ENCODE measurements at places on chromosomes 11 and 22.

GRCh38 chr22:50734986-50735738, 2.8 kb upstream of the ACR start:
- no peak for DNase-seq

DNA sequence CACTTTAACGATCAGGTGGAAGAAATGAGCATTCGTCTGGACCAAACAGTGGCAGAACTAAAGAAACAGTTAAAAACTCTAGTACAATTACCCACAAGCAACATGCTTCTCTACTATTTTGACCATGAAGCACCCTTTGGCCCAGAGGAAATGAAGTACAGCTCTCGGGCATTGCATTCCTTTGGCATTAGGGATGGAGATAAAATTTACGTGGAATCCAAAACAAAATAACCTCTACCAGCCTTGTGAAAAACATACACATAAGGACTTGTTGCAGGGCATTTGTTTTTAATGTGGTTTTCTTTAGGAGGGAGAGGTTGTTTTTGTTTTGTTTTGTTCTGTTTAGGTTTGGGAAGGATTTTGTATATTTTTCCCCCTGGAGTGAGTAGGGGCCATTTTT, 14.2 kb upstream of the TECTA start:
- DNase-seq: no peak

DNA sequence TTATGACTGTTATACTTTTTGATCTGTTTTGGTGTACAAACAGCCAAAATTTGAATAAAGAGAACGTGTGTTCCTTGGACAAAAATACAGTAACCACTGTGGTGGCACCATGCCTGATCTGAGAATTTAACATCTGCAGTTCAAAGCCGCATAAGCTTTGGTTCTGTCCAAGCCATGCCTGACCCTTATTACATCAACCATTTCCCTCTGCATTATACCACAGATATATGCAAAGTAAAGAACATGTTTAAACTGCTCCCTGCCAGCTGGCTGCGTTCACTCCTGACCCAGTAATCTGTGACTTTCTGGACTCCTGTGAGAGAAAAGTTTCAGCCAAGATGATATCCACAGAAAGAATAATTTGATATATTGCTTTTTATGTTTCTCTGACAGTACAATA, 890.5 kb upstream of the ANO3 start:
- DNase-seq: no peak

DNA sequence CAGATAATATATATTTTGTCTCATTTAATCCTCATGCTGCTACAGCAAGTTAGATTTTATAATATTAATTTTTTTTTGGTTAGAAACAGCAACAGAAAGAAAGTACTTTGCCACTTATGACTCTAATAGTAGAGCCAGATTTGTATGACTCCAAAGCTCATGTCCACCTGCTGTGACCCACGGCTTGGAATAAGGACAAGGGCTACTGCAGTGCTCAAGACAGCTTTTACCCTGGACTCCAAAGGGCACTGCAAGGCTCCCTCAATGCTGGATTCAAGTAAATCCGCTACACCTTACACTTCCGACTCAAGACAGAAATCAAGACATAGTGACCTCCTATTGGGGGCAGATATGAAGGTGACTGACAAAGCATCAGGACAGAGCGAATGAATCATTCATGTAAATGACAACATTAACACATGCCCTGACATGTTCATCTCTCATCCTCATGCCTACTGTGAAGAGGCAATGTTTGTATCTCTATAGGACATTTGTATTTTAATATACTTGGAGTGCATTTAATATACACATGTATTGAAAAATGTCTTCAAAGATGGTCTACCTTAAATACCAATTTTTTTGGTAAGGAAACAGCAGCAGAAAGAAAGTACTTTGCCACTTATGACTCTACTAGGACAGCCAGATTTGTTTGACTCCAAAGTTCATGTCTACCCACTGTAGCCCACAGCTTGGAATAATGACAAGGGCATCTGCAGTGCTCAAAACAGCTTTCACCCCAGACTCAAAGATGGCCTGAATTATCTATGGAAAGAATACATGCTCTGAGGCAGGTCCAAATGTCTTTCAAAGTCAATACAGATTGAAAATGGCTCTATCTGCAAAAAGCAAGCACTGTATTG, 375.6 kb upstream of the CCDC90B start:
- no peak for DNase-seq

DNA sequence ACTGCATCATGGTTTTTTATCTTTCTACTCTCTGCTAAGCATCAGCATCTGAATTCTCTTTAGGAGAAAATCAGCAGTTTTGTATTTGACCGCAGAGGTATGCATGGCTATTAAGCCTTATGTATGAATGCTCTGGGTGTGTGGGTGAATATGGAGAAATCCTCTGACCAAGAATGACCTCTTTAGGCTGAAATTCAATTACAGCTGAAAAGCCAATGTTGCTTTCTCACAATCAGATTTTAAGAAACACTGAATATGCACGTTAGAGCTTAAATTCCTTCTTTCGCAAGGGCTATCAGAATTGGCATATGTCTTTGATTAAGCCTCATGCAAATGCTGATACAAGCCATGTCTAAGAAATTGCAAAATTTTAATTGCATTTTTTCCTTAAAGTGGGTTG, 43.2 kb downstream of the ARHGAP42 start:
- DNase-seq: no peak

Measured in dermis blood vessel endothelial cell (primary cell).